ENCODE measurements at places on chromosomes 3 and 15.

DNA sequence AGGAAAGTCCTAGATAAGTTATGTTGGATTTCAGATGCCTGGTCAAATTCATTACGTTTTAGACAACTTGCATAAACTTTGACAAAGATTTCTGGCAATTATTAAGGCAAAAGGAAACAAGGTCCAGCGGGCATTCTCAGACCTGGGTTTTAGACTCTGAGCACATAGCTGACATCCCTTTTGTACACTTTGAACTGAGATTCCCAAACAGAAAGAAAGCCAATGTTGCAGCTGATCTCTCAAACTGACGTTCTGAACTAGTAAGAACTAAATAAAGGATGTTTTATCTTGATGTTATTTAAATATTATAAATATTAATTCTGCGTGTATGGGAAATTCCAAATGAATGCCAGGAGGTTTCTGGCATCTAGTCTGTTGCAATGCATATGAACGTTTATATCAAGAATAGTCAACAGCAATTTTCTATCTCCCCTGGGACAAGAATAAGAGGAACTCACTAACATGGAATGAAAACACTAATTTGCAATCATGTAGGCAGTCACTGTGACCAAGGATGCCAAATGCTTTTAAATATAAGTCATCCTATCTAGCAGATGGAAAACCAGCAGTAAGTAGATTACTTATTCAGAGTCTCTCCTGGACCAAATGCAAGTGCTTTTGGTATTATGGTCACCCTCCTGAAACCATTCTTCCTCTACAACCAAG, 202.1 kb downstream of the GREM1 start:
- peak; percentile 43 for DNase-seq

GRCh38 chr3:188211476-188211875, 57.5 kb downstream of the LPP start:
- DNase-seq: no peak

GRCh38 chr15:36398212-36398611, 181.2 kb upstream of the CDIN1 start:
- no peak for DNase-seq

GRCh38 chr3:99430348-99431134, 207.9 kb upstream of the COL8A1 start:
- DNase-seq: no peak

DNA sequence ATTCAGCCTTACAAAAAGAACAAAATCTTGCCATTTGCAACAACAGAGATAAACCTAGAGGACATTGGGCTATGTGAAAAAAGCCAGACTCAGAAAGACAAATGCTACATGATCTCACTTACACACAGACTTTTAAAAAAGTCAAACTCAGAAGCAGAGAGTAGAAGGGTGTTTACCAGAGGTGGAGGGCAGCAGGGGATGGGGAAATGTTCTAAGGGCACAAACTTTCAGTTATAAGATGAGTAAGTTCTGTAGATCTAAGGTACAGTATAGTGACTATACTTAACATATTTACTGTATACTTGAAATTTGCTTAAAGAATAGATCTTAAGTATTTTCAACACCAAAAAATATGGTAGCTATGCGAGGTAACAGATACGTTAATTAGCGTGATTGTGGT, 3.0 kb downstream of the MYEF2 start:
- DNase-seq: no peak
